ENCODE measurements at places on chromosomes 3 and 15. TPM values are rescaled to one million over a fixed set of nuclear protein-coding genes. Genes with fewer than 3 reads are reported as not detected.

Gene PIERCE2
- 3.2 TPM for total RNA-seq

Gene RASL12
- total RNA-seq = 11.5 TPM

Gene ADAMTS7
- 17.8 TPM for total RNA-seq

- DNase-seq = no peak
These were observed 155.0 kb upstream of the GPR149 start for GRCh38 chr3:154584974-154585373.

GRCh38 chr3:14980689-14981088 is 33.3 kb downstream of the NR2C2 start:
- DNase-seq = no peak

DNA sequence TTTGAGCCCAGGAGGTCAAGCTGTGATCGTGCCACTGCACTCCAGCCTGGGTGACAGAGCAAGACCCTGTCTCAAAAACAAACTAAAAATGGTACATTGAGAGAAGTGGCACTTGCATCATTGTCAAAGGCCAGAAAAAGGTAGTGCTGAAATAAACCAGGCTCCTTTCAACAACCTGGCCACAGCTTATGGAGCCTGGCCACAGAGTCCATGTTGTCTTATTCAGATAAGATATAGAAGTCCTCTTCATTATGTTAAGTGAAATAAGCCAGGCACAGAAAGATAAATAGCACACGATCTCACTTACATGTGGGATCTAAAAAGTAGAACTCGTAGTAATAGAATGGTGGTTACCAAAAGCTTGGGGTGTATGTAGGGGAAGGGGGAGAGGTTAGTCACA is 34.8 kb downstream of the EMC4 start:
- DNase-seq = no peak

DNA sequence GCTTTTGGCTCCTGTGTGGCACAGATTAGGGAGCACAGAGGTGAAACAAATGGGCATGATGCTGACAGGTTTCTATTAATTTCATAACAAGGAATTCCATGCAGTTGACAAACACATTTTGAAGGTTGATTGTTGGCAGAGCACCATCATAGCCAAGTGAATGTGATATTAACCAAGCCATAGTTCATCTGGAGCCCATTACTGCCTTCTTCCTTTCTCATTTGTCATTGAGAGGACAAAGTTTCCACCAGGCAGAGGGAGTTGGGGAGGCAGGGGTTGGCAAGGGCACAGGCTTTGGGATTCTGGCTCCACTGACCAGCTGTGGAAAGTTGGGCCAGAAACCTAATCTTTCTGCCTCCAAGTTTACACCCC is 325.2 kb downstream of the MFSD1 start:
- DNase-seq = no peak

DNA sequence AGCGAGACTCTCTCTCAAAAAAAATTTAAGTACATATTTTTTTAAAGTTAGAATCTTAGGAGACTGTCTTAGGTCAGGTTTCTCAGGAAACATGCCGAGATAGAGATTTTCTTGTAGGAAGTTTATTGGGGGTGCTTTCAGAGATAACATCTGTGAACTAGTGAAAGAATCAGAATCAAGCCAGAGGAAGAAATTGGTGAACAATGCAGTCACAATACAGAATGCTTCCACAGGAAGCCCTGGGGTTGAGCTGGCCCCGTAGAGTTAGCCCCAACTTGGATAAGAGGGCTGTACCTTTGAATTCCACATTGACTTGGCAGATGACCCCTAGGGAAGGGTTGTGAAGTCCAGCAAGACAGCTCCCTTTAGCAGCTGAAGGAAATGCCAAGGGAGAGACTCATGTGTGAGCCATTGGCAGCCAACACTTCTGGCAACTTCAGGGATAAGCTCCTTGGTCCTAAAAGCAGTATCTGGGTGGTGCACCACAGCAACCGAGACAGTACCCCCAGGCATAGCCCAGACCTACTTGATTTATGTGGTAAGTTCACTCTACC is 7.1 kb upstream of the PLCB2 start:
- no peak for DNase-seq

DNA sequence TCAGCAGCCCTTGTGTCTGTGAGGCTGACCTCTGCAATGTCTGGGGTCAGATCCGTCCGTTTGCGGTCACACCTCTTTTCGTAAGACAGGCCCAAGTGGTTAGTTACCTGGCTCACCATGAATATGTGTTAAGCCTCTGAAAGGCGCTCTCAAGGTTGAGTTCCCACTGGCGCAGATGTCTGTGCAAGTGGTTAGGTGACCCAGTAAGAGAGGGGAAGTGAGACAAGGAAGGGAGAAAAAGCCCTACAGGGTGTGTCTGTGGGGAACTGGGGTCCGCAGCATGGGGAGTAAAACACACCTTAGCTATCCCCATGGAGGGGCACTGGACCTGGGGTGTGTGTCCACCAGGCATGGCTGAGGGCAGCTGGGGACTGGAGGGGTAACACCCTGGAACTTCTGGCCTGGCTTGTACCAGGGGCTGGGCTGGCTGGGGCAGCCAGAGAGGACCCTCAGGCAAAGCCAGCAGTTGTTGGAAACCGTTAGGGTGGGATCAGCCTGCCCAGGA is 391.6 kb upstream of the PROK2 start:
- no peak for DNase-seq

DNA sequence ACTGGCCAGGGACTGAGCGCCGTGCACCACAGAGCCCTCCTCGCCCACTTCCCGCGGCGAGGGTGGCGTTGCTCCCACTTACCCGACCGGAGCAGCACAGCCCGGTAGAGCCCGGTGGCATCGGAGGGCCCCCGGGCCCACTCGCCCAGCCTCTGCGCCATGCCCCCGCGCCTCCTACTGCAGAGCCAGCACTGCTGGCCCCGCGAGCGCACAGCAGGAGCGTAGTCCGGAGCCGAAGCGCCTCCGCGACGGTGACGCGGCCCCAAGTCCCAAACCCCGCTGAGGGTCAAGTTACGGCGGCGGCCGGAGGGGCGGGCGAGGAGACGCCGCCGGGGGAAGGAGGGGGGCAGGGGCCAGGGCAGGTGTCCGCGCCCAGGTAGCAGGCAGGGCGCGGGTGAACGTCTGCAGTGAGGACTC is 9.6 kb upstream of the FAM107A start:
- no peak for DNase-seq

All from cardiac septum (tissue), 1 donor.